Ureter (tissue), 1 donor: ENCODE measurements at places on chromosomes 12 and 14.

DNA sequence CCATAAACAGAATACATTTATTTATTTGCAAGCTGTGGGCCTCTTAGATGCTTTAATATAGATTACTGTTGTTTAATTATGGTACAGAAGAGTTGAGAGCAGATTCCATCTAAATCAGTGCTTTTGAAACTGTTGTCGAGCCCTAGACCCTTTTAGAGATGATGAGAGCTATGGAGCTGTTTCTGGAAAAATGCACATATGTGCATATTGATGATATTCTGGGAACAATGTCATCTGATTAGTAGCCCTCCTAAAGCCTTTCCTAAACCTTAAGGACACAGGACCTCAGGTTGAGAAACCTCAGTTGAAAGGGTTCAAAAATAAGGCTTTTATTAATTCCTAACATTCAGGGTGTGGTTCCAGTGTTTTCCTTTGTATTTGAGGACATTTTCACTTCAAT is 11.7 kb downstream of the PRKCH start:
- no peak for DNase-seq

- no peak for DNase-seq
Observed at GRCh38 chr14:100287202-100287997, 18.8 kb downstream of the SLC25A29 start.

DNA sequence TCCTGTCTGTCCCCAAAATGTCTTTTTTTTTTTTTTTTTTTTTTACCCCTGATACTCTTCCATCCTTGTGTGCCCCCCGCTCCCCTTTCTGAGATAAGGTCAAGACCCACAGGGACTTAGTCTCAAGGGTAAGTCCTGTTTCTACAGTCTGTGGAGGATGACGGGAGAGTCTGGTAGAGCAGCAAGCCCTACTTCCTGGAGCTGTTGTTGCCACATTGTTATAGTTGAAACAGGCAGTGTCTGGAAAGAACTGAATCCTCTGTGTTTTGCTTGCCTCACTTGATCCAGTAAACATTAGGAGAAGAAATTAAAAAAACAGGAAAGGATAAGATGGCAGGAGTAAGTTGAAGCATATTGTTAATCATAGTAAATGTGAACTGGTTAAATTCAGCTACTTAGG is 45.5 kb downstream of the ZNF664 start:
- DNase-seq, result no peak

GRCh38 chr14:97603201-97603600 is 806.0 kb downstream of the VRK1 start:
- no peak for DNase-seq

DNA sequence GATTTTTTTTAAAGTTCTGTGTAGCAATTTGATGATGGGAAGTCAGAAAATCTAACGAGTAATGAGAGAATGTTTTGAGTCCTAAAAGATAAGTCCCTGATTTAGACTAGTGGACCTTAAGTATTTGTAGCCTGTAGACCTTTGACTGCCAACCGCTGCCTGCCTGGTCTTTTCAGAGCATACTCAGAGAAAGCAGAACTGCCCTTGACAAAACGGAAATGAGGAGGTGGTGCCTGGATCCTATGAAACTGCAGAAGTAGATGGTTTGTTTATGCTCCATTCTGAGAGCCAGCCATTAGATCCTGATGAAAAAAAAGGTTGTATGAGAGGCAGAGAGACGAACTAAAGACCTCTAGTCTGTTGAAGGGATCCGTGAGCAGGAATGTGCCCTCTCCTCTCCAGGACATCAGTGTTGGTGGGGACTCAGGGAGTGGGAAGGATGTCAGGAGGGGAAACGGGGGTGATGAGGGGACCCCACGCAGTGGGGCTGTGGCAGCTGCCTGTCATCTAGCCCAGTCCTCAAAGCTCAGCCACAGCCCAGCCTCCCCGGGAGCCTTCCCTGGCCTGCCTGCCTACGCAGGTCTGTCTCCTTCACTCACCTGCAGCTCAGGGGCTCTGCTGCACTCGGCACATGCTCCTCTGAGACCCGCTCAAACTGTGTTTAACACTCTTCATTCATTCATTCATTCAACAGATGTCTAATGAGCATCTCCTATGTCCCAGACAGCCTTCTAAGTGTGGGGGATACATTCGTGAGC is 447.5 kb downstream of the AACS start:
- no peak for DNase-seq

DNA sequence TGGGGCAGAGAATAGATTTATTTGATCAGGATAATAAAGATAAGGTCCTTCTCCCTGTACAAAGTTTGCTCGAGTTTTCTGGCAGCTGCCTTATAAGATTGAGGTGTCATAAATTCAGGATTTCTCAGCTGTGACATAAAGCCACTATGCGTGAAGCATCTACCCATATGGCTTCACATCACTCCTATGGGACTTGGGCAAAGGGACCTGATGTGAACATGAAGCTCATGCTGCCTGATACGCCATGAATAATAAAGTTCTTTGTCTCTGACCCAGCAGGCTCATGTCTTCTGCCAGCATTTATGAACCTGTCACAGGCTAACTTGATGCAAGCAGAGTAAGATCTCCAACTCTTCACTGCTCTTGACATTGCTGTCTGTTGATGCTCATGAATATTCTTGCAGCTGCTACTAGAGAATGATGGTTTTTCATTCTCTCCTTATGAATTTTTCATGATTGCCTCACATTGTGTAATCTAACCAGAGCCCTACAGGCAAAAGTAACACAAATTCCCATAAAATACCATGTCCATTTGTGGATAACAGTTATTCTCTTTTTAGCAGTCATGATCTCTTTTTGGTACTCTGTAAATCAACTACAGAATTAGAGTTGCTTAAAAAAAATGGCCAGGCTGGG is 49.0 kb upstream of the CPNE8 start:
- DNase-seq, result no peak

DNA sequence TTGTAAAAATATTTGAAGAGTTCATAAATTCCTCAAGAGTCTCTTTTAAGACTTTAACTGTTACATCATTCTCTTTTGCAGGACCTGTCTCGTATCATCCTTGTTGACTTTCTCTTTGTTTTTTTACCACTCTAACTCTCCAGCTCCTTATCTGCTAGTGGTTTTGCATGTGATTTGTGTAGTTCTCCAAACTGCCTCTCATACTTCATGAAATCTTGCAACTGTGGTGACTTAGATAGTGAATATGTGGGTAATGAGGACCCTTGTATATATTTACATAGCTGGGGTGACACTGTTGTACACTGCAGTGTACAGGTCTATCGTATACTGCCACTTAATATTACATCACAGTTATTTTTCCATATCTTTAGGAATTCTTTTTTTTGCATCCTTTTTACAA is 40.2 kb upstream of the EMP1 start:
- DNase-seq, result no peak

DNA sequence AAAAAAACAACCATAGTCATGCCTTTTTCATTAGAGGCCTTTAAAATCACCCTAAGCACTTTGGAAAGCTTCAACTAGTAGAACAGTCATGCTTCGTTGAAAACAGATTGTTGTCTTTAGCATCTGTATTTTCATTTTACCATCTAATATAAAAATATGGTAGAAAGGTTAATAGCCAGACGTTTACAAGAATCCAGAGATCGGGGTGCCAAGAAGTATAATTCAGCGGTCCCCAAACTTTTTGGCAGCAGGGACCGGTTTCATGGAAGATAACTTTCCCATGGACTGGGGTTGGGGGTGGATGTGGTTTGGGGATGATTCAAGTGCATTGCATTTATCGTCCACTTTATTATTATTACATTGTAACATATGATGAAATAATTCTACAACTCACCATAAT is 138.4 kb downstream of the GLT1D1 start:
- DNase-seq, result no peak
